Activated CD8-positive, alpha-beta memory T cell treated with anti-CD3 and anti-CD28 coated beads for 4 hours (primary cell): ENCODE measurements at places on chromosomes 1 and 21.

DNA sequence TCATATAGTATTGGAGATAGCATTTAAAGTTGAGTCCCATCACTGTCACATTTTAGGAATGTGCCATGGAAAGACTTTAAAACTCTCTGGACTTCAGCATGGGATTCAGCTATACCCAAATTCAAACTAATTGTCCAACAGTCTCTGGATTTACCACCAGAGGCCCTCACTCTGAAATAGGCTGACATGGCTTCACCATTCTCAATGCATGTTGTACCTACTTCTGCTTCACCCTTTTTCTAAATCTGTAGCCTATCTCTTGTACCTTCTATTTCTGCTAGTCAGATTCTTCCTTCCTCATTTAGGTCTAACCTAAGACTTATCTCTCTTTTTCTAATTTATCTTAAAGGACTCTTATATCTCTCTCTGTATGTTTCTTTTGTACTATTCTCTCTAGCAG lies 512.7 kb upstream of the ZRANB2 start:
- no peak for DNase-seq

DNA sequence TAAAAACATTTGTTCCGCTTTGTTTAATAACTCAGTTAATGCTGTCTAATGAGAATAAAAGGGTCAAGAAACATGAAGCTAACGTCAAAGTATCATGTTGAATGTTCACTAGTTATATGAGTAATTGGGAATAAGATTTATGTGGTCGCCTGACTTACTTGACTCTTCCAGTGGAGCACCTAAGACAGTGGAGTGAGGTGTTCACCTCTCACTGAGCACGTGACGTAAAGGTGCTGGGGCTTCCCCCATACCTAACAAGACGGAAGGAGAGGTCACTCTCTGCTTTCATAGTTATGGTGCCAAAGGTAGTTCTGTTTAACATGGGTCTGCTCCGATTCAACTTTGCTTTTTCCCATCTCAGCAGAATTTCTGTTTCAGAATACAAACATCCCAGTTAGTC lies 686 bp downstream of the KMO start:
- DNase-seq = no peak

DNA sequence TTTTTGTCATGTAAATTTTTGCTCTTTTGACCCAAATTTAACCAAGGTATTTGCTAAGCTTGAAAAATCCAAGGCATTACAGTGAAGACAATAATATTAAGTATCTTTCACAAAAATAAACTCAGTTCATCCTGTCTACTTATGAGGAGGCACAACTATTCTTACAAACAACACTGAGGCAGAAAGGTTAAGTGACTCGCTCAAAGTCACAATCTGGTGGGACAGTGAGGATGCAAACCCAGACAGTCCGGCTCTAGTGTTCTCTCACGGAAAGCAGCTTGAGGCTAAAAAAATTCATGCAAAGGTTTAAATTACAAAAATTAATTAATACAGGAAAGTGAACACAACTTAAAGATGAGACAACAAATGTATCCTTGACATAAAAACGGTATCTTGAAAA lies 125.3 kb downstream of the SIPA1L2 start:
- no peak for DNase-seq

GRCh38 chr1:7432900-7433380 lies 338.2 kb upstream of the VAMP3 start:
- DNase-seq = no peak

DNA sequence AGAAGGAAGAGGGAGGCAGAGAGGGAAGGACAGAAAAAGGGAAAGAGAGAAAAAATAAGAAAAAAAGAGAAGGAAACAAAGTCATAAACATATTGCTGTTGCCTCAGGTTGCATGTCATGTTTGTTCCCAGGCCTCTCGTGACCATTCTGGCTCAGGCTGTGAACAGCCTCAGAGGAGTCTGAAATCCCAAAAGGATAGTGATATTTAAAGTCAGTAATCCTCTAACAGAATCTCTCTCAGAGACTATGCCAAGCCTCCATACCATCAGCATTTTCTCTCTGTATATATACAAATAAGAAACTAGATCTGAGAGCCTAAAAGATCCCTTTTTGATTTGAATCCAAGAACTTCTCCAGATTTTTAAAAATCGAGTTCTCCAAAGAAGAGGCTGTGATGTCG lies 35.2 kb downstream of the GORAB start:
- DNase-seq = no peak

- no peak for DNase-seq
Measured at GRCh38 chr1:51650198-51650597, 33.3 kb downstream of the OSBPL9 start.

DNA sequence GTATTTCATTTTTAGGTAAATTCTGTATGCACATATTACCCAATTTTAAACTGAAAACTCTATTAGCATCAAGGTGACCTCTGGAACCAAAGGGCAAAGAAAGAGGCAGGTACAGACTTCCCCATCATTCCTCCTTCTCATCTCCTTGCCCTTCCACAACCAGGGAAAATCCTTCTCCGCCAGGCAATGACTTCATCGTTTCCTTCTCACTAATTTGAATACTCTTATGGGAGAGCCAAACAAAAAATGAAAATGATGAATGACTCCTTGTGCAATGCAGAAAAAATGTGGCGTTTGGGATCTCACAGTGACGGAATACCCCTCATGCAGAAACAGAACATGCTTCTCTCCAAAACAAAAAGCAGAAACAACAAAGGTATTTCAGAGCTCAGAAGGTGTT lies 83.7 kb downstream of the HLCS start:
- DNase-seq = no peak
